Stimulated activated CD8-positive, alpha-beta memory T cell treated with anti-CD3 and anti-CD28 coated beads, Interleukin-2, amount 100 ng/mL, for 48 hours (primary cell): ENCODE measurements at places on chromosomes 7 and 10.

GRCh38 chr10:97632949-97633884, at the start of gene MORN4:
Gene MORN4 (minus strand): TSS chr10:97633500. CDS start chr10:97619653, 13,847 bp downstream.
- peak; percentile 84 for DNase-seq

DNA sequence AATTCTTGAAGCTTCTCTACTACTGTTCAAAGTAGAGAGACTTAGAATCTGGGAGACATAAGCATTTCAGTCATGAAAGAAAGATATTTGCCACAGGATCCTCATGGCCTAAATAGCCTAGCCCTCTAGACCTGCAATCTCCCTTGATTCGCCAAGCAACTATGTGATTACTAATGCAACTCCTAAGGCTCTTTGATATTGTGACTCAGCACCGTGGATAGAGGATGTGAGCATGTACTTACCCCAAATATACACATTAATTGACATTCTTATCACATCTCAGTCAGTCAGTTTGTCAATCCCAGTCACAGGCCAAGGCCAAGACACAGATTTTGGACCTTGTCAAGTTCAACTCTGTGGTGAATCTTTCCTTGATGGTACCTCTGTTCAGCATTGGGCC, 42.6 kb downstream of the GPR37 start:
- DNase-seq: no peak

GRCh38 chr10:31138026-31138553, 106.4 kb upstream of the ZNF438 start:
- no peak for DNase-seq

GRCh38 chr7:4820405-4820966, 41.3 kb downstream of the PAPOLB start:
- no peak for DNase-seq

- no peak for DNase-seq
These were observed 164.1 kb upstream of the NPY start for GRCh38 chr7:24119852-24120251.

- no peak for DNase-seq
These were observed 163.6 kb downstream of the CAMK1D start for GRCh38 chr10:12513003-12513365.

- DNase-seq: no peak
These were observed 13.1 kb downstream of the UBE3C start for GRCh38 chr7:157151626-157152339.

GRCh38 chr7:54995610-54996363, 23.0 kb upstream of the EGFR start:
- DNase-seq: no peak

GRCh38 chr10:24513155-24513554, 210.5 kb downstream of the ARHGAP21 start:
- DNase-seq: no peak

DNA sequence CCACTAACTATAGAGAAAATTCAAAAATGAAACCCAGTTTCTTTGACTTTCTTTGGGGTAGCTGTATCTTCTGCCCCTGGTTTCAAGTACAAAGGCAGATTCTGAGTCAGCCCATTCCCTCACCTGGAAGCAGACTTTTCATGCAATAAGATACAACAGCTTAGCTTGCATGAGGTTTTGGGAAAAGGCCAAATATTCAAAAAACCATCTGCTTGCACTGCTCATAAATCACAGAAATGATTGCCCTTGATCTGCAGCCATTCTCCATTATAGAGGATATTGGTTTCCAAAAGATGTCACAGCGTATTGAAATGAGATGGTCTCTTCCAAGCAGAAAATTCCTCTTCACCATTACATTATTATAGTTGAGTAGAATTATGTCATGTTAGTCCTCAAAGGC, 354.0 kb downstream of the PHF14 start:
- DNase-seq: no peak

DNA sequence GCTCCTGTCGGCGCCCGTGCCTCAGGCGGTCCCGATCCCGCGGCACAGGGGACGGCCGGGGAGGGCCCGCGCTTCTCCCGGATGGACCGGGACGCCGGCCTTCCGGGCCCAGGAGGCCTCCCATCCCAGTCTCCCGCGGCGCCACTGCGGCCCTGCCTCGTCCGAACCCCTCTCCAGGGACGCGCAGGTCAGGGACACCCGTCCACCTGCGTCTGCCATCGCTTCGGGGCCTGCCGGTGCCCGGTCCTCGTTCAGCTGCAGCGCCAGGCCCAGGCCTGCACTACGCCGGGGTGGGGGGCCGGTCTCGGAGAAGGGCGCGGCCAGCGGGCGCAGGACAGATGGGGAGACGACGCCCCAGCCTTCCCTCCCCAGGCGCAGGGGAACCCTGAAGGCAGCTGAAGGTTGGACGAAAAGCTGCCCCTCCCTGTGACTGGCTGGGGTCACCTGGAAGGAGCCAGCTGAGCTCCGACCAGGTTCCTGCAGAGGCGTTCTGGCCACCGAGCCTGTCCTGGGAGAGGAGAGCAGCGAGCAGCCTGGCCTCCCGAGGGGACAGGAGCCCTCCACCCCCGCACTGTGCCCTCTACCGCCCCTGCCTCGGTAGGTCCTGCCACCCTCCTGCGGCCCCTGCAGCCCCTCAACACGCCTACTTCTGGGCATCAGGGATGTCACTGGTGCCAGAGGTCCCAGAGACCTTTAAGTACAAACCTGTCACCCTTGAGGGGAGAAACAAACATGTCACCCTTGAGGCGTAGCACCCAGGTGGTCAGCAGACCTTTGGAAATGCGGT, 84.3 kb downstream of the LANCL2 start:
- no peak for DNase-seq
